ENCODE measurements at places on chromosomes 1 and 21. TPM values are rescaled to one million over a fixed set of nuclear protein-coding genes. Genes with fewer than 3 reads are reported as not detected.

Gene SLAMF8
- total RNA-seq, result 0.36 TPM

DNA sequence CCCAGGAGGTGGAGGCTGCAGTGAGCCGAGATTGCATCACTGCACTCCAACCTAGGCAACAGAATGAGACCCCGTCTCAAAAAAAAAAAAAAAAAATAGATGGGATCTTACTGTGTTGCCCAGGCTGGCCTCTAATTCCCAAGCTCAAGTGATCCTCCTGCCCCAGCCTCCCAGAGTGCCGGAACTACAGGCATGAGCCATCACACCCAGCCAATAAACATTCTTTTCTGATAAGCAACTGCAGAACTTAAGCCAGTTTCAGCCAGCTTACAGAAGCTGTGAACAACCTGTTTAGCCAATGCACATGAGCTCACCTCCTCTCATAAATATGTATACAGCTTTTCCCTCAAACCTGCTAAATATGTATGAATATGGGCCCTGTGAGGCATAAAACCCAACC is 3.1 kb upstream of the MIIP start:
- no peak for DNase-seq
- no peak overlapping the region for H3K27ac ChIP-seq
- no peaks in the 10 kb centered on the region for H3K27me3 ChIP-seq
- no peak overlapping the region for H3K4me3 ChIP-seq
- peaks cover 30% of the 10 kb centered on the region for H3K4me1 ChIP-seq

DNA sequence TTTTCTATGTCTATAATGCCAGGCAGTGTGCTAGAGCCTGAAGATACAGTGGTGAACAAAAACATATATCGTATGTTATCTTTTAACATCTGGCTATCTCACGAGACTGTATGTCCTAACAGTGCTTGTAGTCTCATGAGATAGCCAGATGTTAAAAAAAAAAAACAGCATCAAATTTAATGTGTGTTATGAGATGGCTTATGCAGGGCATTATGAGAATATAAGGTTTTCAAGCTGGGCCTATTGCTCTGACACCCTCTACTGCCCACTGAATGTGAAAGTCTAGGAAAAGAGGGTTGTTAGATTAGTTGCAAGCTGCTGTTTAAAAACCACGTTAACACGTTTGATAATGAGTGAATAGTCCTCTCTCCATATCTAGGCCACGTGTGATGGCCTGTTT is 109.8 kb downstream of the CACHD1 start:
- no peaks in the 10 kb centered on the region for H3K4me1 ChIP-seq
- no peak overlapping the region for H3K4me3 ChIP-seq
- H3K27me3 ChIP-seq, result no peaks in the 10 kb centered on the region
- H3K36me3 ChIP-seq, result no peaks in the 10 kb centered on the region
- DNase-seq, result no peak

Gene KRTAP12-1
- not detected for total RNA-seq

GRCh38 chr1:93641527-93641926 is 40.1 kb downstream of the BCAR3 start:
- H3K4me3 ChIP-seq, result no peak overlapping the region
- H3K4me1 ChIP-seq, result no peaks in the 10 kb centered on the region
- no peak for DNase-seq
- H3K36me3 ChIP-seq, result peaks cover 30% of the 10 kb centered on the region

DNA sequence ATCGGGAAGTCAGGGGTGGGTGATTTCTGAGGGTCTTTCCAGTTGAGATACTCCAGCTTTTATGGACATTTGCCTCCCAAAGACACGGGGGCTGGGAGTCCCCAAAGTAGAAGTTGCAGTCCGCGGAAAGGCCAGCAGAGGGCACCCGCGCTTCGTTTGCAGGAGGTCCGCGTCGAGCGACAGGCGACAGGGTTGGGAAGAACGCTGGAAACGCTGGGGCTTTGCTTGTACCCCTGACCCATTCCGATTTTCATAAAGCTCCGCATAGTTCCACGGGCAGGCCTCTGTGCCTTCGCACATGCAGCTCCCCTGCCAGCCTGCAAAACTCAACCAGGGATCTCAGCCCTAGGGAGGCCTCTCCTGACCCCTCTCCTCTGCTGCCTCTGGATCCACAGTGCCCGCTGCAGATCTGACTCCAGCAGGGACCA is 44.2 kb upstream of the LAPTM5 start:
- peaks cover 14% of the 10 kb centered on the region for H3K27me3 ChIP-seq
- H3K4me1 ChIP-seq, result peaks cover 8% of the 10 kb centered on the region
- no peaks in the 10 kb centered on the region for H3K36me3 ChIP-seq
- peak overlapping the region; percentile 45 for H3K4me3 ChIP-seq

- DNase-seq, result no peak
- no peaks in the 10 kb centered on the region for H3K27me3 ChIP-seq
- H3K27ac ChIP-seq, result no peak within 1 kb of the TSS
- no peak within 1 kb of the TSS for H3K4me3 ChIP-seq
- no peaks in the 10 kb centered on the region for H3K4me1 ChIP-seq
Measured at GRCh38 chr1:152697701-152698600, at the start of gene LCE2A. LCE2A (plus strand) TSS chr1:152698345; CDS start chr1:152698902, 557 bp downstream.

GRCh38 chr1:6513320-6513801 is 21.9 kb upstream of the PLEKHG5 start:
- DNase-seq, result peak; percentile 77
- no peaks in the 10 kb centered on the region for H3K27me3 ChIP-seq
- no peaks in the 10 kb centered on the region for H3K4me1 ChIP-seq
- H3K27ac ChIP-seq, result no peak overlapping the region
- no peak overlapping the region for H3K4me3 ChIP-seq
- H3K36me3 ChIP-seq, result no peaks in the 10 kb centered on the region

Gene PCP4
- total RNA-seq, result not detected

- H3K4me1 ChIP-seq, result no peaks in the 10 kb centered on the region
- H3K4me3 ChIP-seq, result no peak overlapping the region
- no peak overlapping the region for H3K27ac ChIP-seq
- H3K36me3 ChIP-seq, result no peaks in the 10 kb centered on the region
Measured at GRCh38 chr21:22154579-22155274, 1156.5 kb downstream of the NCAM2 start.

Gene SAMD11
- 7.7 TPM for total RNA-seq

Gene PGLYRP4
- total RNA-seq, result not detected
